ENCODE measurements at places on chromosomes 6 and 20.

GRCh38 chr6:12114055-12114503 lies 102.0 kb downstream of the HIVEP1 start:
- no peak for DNase-seq

GRCh38 chr20:23212464-23212995 lies 126.4 kb upstream of the CD93 start:
- no peak for DNase-seq

- DNase-seq: no peak
Measured at GRCh38 chr6:3603340-3604130, 146.7 kb upstream of the SLC22A23 start.

- DNase-seq: no peak
Measured at GRCh38 chr6:111713236-111713635, 107.6 kb upstream of the TRAF3IP2 start.

GRCh38 chr6:20021795-20022194 lies 184.6 kb downstream of the ID4 start:
- DNase-seq: no peak

DNA sequence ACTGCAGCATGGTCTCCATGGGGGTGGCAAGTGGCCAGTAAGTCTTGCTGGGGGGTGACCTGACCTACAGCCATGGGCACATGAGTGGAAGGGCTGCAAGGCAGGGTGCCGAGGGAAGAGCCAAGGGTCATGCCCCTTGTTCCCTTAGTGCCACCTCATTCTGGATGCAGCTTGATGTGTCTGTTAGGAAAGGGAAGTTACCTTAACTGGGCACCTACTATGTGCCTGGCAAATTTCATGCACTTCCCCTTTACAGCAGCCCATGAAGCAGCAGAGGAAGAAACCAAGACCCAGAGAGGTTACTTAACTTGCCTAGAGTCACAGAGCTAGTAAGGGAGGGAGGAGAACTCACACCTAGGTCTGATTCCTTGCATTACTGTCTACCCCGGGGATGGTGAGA lies 174.0 kb downstream of the MRPL14 start:
- DNase-seq: no peak

- DNase-seq: no peak
Measured at GRCh38 chr6:112841553-112842329, 494.6 kb downstream of the RFPL4B start.

DNA sequence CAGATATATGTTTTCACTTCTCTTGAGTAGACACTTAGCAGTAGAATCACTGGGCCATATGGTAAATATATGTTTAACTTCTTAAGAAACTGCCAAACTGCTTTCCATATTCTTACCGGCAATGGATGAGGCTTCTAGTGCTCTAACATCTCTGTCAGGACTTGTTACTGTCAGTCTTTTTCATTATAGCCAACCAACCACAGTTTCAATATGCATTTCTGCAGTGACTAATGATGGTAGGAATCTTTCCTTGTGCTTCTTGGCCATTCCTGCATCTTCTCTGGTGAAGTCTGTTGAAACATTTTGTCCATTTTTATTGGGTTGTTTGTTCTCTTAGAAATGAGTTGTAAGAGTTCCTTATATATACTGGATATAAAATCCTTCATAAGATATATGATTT lies 66.0 kb upstream of the SYNDIG1 start:
- no peak for DNase-seq

GRCh38 chr20:54766483-54766882 lies 291.1 kb downstream of the DOK5 start:
- no peak for DNase-seq

GRCh38 chr6:30735668-30736314 lies 6.7 kb downstream of the FLOT1 start:
- DNase-seq: no peak

DNA sequence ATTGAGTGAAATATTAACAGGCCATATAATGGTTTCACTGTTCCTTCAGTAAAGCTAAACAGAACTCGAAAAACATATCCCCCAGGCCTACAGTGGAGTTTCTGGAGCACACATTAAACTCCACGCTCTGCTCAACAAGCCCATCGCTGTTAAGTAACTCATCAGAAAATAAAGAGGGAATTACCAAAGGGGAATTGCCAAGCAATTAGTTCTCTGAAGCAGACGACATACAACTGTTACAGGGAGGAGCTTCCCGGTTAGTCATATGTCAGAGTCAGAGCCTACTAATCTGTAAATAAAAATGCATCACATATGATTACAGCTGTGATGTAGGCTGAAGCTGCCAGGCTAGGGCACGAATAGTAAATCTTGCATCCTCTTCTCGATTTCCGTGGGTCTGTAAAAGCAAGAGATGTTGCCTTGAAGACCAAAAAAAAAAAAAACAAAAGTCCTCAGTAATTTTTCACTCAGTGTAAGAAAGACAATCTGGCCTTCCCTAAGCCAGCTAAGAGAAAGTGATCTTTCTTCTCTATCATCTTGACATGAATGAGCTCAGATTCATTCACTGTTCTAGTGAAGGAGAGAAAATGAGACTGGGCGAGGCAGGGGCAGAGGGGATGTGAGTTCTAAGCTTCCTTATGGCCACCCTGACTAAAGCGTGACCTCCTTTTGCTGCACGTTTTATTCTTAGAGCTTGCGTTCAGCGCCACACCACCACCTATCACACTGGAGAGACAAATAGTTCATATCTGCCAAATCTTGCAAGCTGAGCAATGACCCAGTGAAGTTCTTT lies 13.8 kb downstream of the ATXN1 start:
- no peak for DNase-seq

DNA sequence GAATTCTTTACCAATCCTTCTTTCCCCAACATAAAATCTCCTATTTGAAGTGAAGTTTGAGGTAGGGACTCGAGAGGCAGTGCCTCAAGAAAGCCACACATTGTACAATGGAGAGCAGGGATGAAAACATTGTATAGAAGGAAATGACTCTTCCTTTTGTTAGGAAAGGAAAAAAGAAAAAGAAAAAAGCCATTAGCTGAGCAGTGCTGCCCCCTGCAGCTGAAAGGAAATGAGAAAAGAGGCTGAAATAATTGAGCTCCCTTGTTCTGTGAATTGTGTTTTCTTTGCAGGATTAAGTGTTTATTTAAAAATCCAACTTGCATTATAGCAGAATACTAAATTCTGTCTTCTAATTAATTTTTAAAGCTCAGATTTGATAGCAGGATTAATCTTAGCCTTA lies 162.9 kb upstream of the SASH1 start:
- DNase-seq: no peak

GRCh38 chr20:56964901-56965300 lies 301.5 kb downstream of the BMP7 start:
- no peak for DNase-seq

DNA sequence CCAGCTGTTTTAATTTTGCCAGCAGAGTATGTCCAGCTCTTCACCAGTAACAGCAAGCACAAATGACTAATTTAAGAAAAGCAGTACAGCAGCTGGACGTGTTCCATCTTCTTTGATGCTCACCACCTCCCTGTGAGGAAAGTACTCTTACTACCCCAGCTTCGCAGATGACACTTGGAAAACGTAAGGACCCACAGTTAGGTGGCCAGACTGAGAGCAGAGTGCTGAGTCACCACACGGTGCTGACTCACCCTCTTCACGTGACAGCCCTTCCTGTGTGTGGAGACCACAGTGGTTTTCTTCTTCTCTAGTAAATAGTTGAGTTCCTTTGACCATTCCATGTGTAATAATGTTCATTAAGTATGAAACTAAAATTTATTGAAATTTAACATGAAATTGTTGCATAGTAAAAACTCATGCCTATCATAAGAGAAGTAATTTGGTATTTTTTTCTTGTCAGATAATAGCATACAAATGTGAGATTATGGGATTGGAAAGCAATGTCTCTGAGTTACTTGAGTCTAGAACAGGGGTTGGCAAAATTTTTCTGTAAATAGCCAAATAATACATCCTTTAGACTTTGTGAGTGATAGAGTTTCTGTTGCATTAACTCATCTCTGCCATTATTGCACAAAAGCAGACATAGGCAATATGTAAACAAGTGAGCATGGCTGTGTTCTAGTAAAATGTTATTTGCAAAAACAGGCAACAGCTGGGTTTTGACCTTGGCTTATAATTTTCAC lies 76.6 kb downstream of the SLX4IP start:
- DNase-seq: peak; percentile 58

GRCh38 chr6:164532198-164533044 lies 777.0 kb downstream of the C6orf118 start:
- no peak for DNase-seq

DNA sequence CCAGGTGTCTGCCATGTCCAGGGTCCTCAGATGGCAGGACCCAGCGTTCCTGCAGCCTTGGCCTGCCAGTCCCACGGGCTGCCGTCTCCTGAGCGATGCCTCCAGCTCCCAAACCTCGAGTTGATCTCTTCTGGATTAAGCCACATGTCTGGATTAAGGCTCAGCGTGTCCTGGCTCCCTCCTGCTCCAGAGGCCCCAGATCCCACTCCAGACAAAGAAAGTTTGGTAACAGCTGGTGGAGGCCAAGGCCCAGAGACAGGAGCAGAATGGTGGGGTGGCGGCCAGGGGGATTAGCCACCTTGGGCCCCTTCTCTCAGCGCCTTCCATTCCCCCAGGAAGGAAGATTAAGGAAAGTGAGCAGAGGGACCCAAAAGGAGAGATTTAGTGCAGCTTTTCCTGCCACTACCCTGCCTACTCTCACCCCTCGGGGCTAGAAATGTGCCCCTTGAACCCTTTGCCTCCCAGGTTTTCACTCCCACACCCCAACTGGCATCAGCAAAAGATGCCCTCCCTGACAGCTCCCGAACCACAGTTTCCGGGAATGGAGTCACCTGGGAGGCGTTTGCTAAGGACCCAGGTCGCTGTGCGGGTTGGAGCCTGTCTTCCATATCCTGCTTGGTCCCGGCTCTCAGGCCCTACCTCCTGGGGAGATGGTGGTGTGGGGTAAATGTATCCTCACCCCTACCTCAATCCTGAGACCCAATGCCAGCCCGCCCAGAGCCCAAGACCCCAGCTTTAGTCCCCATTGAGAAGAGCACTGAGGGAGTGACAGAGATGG lies 6.9 kb downstream of the SPDEF start:
- no peak for DNase-seq

DNA sequence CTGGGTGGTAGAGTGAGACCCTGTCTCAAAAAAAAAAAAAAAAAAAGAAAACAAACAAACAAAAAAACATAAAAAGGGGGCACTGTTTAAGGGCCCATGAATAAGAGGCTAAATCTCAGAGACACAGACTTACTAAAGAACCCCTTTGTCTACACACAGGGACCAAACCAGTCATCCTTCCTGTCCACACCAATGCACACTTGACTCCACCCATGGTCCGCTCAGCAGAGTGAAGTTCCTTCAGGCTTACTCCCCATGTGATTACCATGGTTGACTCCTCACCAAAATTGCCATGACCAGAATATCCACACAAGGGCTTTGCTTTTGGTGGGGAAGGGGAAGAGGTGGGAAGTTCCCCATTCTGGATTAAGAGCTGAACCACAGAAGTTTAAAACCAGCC lies 19.4 kb upstream of the REPS1 start:
- no peak for DNase-seq

GRCh38 chr20:48679599-48679998 lies 148.2 kb downstream of the PREX1 start:
- DNase-seq: peak; percentile 89

- DNase-seq: no peak
Measured at GRCh38 chr6:127204281-127204680, 62.4 kb upstream of the RNF146 start.

DNA sequence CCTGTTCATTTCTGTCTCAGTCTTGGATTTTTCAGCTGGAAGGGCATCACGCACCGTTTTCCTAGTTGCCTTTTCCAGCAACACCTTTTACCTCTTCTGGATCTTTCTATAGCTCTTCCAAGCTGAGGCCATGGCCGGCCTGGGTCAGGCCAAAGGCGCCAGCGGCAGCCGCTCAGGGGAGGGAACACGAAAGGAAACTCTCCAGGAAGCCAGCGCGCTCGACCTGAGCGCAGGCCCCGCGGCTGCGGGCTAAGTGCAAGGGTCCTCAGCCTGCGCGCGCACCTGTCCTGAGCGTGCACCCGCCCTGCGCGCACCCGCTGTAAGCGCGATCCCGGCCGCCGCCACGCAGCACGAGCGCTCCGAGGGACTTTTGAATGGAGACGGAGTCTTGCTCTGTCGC lies 43.8 kb upstream of the TMEM181 start:
- no peak for DNase-seq

DNA sequence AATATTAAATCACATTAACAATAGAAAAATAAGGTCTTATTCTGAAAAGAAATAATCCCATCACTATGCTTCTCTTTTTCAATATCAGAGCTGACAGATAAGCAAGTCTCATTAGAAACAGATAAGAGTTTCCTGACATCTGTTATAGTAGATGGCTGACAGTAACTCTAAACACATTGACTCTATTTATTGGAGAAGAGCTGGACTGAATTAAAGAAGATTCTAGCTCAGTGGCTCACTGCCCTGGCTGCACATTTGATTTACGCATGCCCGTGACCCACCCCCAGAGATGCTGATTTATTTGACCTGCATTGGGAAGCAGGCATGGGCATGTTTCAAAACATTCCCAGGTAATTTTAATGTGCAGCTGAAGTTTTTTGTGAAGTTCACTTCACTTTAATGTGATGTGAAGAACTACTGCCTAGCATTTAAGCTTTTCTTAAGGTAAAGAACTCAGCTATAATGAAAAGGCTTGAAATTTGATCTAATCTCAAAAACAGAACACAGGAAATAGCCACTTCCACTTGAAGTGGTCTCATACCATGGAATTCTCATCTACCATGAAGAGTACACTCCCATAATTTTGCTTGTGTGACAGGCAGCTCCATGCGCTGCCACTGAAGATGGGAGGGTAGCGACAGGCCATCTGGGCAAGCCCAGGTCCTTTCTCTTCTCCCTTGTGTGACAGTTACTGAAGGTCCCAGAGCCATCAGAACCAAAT lies 162.3 kb downstream of the TPBG start:
- DNase-seq: no peak

DNA sequence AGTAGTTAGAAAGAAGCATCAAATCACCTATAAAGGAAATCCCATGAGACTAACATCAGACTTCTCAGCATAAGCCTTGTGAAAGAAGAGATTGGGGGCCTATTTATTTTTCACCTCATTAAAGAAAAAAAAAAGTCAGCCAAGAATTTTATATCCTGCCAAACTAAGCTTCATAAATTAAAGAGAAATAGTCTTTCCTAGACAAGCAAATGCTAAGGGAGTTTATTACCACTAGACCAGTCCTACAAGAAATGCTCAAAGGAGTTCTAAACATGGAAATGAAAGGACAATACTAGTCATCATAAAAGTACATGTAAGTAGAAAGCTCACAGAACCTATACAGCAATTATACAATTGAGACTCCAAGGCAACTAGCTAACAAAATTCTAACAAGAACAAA lies 96.5 kb upstream of the OLIG3 start:
- DNase-seq: no peak

GRCh38 chr6:157203312-157203744 lies 120.0 kb downstream of the TMEM242 start:
- DNase-seq: no peak

GRCh38 chr6:42300701-42301100 lies 83.0 kb upstream of the MRPS10 start:
- DNase-seq: no peak

GRCh38 chr6:16789329-16790038 lies 28.2 kb upstream of the ATXN1 start:
- no peak for DNase-seq

DNA sequence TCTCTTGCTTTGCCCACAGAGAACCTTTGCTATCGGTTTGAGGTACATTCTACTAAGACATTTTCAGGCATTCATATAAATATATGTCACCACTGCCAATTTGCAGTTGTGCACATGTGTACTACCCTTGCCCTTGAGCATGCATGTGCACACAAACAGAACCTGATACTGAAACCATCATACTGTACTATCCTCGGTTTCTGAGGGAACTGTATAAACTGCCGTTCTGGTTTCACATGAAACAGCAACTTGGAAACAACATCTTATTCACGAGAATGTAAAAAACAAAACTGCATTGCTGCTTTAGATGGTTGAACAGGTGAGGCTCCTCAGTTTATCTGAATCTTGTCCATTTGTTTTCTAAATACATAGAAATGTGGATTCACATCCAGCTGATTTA lies 151.2 kb upstream of the TMEM170B start:
- DNase-seq: no peak
